ENCODE measurements at places on chromosomes 4 and X.

- no peak for DNase-seq
Observed at GRCh38 chr4:54731552-54731951, 73.8 kb downstream of the KIT start.

DNA sequence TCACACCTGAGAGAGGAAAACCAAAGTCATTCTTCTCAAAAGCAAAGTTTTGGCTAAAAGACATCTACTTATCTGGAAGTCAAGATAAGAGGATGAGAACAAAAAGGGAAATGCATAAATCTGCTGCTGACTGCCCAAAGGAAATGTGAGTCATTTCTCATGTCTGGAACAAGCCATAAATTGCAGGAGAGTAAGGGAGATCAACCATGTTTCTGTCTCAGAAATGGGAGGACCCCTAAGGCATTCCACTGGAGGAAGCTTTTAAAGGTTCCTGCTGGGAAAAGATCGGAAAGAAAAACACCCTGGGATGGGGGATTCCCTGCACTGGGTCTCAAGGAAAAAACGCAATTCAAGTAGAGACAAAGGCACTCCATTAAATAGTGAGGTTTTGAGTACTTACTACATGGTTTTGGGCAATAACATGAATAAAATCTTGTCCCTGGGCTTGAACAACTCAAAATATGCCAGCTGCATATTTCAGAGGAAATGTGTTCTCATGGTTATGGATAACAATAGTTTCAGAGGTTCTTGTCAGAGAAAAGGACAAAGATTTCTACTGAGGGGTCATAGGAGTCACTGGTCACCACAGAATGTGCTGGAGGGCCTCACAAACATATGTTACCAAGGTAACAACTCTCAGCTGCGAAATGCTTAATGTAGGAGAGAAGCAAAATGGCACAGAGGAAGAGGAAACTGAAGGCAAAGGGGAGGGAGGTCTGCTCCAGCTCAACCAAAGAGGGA is 19.3 kb downstream of the GPR143 start:
- DNase-seq = no peak

- no peak for DNase-seq
Observed at GRCh38 chrX:49309401-49309981, 6.0 kb downstream of the GAGE10 start.

- DNase-seq = no peak
Observed at GRCh38 chrX:34879886-34880285, 62.7 kb upstream of the FAM47B start.

- no peak for DNase-seq
Observed at GRCh38 chr4:13888112-13888511, 260.6 kb upstream of the BOD1L1 start.

DNA sequence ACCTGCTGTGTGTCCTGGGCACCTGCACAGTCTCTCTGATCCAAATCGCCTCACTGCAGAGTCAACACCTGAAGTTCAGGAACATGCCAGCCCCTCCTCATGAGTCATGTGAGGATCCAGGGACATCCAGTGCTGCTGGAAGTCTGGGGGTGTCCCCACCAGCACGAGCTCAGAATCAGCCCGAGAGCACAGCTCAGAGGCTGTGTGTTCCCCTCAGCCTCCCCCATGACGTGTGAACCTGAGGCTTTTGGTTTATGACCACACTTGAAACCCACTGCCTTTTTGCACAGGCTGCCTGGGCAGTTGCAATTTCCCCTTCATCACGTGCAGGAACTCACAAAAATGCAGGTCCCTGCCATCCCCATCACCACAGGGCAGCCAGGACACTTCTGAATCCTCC is 47.1 kb downstream of the PPP2R2C start:
- no peak for DNase-seq

DNA sequence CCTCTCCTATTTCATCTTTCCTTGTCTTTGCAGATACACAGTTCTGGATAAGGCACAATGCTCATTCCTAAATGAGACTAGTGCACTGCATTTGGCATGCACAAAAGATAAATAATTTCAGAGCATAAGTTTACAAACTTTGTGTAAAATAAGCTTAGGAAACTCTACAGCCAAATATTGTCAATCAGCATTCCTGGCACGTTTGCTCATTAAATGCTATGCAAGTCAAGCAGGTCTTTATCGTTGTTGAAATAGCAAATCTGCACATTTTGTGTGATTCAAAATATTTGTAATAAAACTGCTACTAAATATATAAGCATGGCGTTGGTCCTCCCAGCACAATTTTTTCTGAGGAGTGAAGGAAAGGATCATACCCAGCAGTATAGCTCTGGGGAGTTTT is 322.1 kb upstream of the NOCT start:
- no peak for DNase-seq

DNA sequence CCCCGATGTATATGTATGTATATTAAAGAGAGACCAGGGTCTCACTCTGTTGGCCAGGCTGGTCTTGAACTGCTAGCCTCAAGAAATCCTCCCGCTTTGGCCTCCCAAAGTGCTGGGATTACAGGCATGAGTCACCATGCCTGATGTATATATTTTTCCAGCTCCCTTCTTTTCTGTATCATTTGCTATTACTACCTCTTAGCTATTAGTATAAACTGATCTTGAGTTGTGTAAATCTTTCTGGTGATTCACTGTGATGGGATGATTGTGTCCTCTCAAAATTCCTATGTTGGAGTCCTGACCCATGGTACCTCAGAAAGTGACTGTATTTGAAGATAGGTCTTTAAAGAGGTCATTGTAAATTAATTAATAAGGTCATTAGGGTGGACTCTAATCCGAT is 53.1 kb downstream of the HPRT1 start:
- no peak for DNase-seq

GRCh38 chr4:1567808-1568581 is 116.1 kb downstream of the FAM53A start:
- DNase-seq = no peak

DNA sequence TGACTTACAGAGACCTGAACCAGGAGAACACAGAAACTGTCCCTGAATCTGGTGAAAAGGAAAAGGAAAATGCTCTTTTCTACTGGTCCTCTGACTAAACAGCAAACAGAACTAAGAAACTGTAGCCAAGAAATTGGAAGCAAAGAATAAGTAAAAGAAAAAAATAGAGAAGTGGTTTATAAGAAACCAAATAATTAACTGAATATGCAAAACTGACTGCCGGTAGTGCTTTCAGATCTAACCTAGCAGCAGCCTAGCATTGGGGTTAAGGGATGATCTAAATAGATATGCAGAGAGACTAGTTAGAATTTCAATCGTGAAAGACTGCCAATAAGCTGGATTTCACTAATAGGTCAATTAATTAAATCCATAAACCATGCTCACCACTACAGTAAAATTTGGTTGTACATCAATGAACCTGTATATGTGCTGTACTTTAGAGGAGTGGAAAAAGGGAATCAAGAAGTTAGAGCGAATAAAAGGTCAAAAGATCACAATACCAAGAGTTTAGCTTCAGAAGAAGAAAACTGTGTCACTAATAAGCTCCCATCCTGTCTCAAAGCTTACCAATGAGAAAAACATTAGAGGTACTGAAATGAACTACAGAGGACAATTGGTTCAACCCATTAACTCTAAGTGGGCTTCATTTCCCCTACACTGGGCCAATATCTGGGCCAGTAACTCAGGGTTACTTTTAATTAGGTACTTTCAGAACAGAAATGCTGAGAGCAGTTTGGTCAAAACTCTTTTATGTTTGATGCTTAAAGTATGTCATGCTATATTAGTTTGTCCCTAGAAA is 53.6 kb downstream of the KLHL13 start:
- DNase-seq = no peak

DNA sequence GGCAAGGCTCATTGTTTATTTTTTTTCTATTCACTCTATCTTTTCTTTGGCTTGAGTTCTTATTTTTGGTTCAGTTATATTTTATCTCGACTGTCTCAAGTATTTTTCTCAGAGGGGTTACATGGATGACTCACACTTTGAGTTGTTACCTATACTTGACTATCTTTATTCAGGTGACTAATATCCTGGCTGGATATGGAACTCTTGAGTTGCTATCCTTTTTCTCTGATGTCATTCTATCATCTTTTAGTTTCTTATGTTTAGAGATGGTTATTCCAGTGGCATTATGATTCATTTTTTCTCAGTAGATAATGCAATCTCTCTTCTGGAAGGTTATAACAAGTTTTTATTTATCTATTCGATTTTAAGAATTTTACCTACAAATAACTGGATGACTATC is 117.9 kb downstream of the COX18 start:
- no peak for DNase-seq

- DNase-seq = peak; percentile 9
Observed at GRCh38 chr4:4416981-4417380, 30.1 kb downstream of the NSG1 start.

DNA sequence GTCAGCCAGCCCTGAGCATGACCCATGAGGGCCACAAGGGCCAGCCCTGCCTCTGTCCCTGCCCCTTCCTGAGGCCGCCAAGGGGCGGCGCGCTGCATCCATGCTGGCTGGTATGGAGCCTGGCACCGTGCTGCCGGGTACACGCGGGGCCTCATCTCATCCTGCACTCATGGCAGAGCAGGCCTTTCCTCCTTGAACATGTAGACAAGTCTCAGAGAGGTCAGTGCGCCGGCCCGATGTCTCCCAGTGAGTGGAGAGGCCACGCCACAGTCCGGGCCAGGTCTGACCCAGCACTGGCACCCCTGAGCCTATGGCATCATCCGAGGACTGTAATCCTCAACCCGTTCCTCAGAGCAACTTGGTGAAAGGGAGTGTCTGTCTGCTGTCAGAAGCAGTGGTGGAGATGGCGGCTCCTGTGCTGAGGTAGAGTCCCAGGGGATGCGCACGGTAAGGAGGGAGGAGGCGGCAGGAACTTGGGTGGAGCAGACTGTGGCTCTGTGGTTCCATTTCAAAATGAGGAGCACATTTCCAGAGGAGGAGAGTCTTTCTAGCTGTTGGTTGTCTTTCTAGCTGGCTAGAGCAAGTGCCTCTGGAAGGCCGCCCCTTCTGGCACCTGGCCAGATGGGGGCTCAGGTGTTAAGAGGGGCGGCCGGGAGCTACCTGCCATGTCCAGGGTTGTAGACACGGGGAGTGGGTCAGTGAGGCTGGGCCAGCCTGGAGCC is 32.8 kb downstream of the TRMT44 start:
- DNase-seq = peak; percentile 23

GRCh38 chr4:171430495-171430894 is 382.7 kb upstream of the GALNTL6 start:
- DNase-seq = no peak

DNA sequence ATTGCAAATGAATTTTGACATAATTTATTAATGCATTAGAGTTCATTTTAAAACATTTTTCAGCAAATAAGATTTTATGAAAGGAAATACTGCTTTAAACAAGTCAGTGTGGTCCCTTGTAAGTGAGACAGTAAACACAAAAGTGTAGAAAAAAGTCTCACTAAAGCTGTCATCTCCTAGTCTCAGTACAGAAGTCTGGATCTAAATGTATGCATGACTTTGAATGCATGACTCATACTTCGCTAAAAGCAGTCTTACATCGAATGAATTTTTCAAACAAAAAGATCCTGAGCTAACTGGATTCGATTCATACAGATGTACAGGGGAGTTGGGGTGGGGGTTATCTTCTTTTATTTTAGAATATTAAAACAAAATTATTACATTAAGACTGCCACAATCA is 207.4 kb upstream of the VCX start:
- DNase-seq = no peak

DNA sequence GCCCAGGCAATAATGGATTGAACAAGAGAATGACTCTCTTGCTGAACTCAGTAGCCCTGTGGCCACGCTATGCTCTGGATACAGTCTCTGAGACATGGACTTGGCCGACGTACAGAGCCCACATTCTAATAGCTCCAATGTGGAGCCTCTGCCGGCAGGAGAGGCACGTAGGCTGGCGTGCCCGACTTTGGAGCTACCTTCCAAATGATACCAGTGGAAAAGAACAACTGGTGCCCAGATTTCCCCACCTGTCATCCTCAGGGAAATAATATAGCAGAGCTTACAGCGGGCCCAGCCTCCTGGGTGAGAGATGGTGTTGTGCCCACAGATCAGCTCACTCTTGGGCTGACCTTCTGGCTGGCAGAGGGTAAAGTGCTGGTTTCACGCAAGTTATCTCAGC is 10.6 kb downstream of the NDP start:
- no peak for DNase-seq

DNA sequence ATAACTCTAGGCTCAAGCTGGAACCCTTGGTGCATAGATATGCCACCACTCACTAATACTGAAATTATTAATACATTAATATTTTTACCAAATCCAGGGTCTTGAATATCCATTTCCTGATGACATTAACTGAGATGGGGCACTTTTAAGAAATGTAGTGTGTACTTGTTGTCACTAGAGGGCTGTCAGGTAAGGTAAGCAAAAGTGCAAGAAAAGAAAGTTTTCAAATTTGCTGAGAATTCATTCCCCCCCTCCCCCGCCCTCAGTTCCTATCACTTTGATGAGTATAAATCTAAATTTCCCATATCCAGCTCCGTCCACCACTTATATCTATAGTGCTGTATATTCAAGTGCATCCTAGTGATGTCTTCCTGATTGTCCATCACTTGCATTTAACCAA is 20.5 kb upstream of the WDR44 start:
- DNase-seq = no peak

DNA sequence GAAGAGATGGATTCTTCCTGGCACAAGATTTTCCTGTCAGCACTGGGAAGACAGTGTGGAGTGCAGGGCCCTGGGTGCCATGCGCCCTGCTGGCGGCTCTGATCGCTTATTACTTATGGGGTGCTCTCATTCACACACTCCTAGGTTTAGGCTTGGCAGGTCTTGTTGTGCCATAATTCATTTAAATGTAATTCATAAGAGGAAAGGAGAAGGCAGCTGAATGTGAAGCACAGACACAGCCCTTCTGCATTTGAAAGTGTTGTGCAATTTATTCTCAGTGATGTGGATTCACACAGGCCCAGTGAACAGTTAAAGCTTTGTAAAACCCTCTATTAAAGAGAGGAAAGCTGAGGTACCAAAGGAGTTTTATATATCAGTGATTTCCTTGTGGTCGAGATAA is 249.7 kb downstream of the C4orf33 start:
- DNase-seq = no peak

- DNase-seq = no peak
Observed at GRCh38 chr4:155742310-155743015, 16.4 kb upstream of the GUCY1B1 start.

DNA sequence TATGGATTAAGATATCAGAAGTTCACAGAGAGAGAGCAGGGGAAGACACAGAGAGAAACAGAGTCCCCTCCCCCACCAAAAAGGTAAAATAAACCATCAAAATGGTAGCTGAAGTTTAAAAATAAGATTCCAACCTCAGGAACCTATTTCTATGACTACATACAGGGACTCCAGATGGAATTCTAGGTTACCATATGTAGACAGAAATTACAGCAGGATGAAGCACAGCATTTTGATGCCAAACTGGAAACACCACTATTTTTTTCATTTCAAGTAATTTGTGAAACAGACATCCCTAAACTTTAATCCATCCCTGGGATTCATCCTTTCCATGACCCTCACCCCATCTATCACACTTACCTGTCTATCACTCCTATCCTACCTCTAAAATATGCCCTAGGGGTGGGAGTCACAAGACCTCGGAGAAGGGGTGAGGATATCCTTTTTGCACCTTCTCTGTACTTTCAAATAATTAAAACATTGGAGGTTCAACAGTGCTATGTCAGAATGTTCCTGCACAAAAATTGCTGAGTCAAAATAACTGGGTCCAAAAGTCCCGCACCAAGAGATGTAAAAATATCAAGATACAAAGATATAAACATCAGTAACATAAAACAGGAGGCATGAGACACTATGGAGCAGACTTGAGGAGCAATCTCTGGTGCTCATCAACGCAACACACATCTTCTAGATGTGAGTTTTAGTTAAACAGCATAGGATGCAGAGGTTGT is 344.5 kb upstream of the RASGEF1B start:
- DNase-seq = no peak

All from D341Med (cell line).